ENCODE measurements at places on chromosomes 1 and 21.

- DNase-seq = peak; percentile 26
These were observed 812 bp downstream of the CACHD1 start for GRCh38 chr1:64470665-64471217.

GRCh38 chr1:119799599-119800177 is 11.6 kb downstream of the REG4 start:
- DNase-seq = no peak

DNA sequence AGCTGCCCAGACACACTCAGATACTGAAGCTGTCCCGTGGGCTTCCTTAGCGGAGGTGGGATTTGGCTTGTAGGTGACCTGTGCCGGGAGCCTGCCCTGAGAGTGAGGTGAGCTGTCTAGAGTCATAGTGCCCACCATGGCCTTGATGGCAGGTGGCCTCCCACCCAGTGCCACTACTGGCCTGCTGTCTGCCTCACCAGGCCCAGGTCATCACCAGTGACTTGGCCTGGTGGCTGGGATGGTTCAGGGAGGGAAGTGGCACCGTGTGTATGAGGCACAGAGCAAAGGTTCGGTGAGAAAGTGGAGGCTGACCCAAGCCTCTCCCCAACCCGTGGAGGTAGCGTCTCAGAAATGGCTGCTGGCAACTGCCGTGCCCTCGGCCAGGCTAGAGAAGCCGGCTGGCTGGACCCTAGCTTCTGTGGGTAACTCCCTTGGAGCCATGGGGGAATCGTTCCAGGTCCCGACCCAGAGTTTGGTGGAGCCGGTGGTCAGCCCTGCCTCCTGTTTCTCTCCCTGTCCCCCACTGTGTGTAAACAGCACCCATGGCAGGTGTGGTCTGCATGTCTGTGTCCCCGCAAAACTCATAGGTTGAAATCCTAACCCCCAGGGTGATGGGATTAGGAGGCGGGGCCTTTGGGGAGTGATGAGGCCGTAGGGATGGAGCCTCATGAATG is 155.4 kb upstream of the C1orf174 start:
- no peak for DNase-seq

DNA sequence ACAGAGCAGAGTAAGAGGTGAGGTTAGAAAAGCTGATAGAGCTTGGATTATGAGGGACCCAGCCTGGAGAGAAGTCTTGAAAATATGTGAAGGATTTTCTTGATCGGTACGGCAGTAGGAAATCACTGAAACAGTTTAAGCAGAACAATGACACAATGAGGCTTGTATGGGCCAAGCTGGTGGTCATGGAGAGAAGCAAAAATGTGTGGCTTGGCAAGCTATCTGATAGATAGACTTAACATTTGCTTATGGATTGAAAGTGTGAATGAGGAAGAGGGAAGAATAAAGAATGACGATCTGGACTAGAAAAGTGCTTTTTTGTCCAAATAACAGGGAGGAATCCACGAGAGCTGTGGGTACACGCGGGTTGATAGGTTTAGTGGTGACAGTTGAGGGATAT is 15.4 kb upstream of the XPR1 start:
- DNase-seq = no peak

- DNase-seq = no peak
These were observed 31.4 kb downstream of the PCNT start for GRCh38 chr21:46355161-46356004.

- no peak for DNase-seq
These were observed 35.5 kb downstream of the SH3GLB1 start for GRCh38 chr1:86739648-86740509.

DNA sequence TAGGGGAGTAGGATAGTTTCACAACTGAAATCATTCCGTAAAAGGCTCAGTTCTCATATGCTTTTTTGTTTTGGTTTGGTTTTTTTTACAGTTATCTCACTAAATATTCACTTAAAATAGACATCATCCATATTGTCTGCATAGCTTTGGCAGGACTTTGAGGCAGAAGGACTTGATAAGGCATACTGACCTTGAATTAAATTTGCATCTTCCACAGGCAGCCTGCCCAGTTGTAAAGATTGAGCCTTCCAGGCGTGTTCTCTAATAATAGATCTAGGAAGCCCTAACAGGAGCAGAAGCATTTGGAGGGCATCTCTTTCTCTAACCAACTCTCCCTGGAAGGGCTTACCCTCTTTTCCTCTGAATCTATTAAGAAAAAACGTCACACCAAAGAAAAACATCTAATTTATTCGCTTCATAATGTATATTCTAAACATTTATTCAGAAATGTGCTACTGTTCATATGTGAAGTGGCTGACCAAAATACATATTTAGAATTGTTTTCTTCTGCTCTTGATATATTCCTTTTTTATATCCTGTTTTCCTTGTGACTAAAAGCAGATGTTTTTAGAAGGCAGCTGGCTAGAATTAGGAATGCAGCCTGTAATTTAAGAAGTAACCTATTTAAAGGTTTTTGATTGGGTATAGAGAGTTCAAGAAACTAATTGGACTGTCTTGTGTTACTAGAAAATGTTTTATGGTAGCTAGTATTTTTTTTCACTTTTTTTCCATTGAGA is 20.2 kb downstream of the DESI2 start:
- DNase-seq = no peak
